ENCODE measurements at places on chromosomes 7 and 10. TPM values are rescaled to one million over a fixed set of nuclear protein-coding genes. Genes with fewer than 3 reads are reported as not detected.

- DNase-seq, result no peak
These were observed 168.2 kb upstream of the IGFBP3 start for GRCh38 chr7:46089281-46089680.

GRCh38 chr10:29005988-29006387, 282.9 kb upstream of the LYZL1 start:
- no peak for DNase-seq

Gene C10orf105
- polyA plus RNA-seq, result 0.16 TPM

- no peak for DNase-seq
These were observed 1.3 kb upstream of the SLC26A5 start for GRCh38 chr7:103447073-103447960.

DNA sequence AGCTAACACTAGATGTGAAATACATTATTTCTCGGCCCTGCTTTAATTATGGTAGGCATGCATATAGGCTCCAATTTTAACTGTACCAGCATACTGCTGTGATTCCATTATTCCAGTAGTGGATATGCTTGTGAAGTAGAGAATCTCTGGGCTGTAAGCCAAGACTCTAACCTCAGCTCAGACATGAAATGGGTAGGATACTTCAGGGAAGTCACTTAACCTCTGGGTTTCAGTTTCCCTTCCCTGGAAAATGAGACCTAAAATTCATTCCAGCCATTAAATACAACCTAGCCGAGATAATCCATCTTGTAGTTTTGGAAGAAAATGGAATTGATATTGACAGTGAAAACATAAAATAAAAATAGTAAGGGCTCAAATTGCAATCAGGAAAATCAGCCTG, 59.6 kb upstream of the TRIL start:
- no peak for DNase-seq

- DNase-seq, result no peak
These were observed 554.0 kb downstream of the MDFIC start for GRCh38 chr7:115475761-115476385.

DNA sequence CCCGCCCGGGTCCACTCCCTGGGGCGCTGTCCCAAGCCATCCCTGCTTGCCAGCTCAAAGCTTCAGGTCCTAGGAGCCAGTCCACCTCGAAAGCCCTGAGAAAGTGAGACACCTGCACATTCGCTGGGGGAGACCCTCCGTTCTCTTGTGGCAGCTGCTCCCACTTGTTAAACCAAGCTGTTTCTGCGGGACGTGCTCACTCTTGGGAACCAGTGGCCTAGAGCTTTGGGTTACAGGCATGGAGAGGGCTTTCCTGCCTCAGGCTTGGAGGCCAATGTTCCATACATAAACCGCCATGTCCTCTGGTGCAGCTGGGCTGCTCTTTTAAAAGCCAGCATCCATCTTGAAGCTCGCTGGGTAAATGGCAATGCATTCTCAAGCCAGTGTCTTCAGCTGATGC, 19.9 kb upstream of the TTYH3 start:
- DNase-seq, result no peak

DNA sequence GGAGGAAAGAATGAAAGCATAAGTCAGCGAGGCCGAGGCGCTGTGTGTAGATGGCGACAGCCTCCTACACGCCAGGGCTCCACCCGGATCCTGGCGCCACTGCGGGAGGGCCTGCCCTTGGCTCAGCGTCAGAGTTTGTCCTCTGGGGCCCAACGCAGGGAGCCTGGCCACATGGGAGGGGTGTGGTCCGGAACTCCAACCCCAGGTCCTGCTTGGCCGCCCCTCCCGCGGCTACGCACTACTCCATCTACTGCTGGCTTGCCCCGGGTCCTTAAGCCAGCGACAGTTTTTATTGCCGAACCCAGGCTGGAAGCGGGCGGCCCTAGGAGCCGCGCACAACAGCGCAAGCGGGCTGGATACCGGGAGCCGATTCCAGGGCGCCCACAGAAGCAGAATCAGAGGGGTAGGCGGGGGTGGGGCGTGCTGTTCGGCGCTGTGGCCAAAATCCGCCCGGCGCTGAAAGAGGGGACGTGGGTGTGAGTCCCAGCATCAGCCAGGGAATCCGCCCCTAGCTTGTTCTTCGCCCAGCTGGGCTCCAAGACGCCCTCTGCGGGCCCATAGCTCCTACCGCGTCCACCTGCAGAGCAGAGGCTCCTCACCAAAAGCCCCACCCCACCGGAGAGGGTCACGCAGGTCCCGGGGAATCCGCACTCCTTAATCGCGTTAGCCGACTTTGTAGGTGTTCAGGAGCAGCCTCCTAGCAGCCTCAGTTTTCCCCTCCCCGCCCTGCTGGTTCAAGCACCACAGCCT, 4.5 kb downstream of the KAZALD1 start:
- DNase-seq, result peak; percentile 36

- no peak for DNase-seq
These were observed 18.8 kb downstream of the SGPL1 start for GRCh38 chr10:70834441-70835151.

Measured in left renal cortex interstitium (tissue), 4 donors.